ENCODE measurements at places on chromosomes 11 and 22.

DNA sequence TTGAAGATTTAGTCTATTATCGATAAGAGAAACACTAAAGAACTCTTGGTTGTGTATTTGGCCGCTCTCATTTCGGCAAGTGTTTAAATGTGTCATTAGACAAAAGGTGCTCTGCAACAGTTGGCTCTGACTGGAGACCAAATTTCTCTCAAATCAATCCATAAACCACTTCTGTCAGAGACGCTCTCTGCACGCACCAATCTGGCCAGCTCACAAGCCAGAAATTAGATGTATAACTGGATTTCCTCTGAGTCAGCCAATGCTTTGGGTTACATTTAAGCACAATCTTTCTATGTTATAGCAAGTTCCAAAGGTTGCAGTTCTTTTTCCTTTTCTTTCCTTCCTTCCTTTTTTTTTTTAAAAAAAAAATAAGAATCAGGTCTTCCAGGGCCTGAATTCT lies 17.6 kb upstream of the PARVA start:
- DNase-seq = no peak

DNA sequence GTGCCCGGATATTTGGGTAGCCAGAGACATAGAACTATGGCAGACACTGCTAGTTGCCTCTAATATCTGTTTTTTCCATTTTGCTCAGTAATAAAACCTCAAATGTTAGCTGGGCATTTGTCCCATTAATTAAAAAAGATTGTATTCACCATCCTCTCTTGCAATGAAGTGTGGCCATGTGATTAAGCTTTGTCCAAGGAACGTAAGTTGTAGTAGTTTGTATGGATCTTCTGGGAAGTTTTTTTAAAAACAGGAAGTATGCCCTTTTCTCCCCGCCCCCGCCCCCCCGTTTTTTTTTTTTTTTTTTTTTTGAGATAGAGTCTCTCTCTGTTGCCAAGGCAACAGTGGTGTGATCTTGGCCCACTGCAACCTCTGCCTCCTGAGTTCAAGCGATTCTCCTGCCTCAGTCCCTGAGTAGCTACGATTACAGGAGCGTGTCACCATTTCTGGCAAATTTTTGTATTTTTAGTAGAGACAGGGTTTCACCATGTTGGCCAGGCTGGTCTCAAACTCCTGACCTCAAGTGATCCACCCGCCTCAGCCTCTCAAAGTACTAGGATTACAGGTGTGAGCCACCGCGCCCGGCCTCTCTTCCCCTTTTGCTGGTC lies 1.7 kb upstream of the TMEM135 start:
- no peak for DNase-seq

GRCh38 chr11:78166855-78167469 lies 21.5 kb downstream of the KCTD21 start:
- DNase-seq = no peak

DNA sequence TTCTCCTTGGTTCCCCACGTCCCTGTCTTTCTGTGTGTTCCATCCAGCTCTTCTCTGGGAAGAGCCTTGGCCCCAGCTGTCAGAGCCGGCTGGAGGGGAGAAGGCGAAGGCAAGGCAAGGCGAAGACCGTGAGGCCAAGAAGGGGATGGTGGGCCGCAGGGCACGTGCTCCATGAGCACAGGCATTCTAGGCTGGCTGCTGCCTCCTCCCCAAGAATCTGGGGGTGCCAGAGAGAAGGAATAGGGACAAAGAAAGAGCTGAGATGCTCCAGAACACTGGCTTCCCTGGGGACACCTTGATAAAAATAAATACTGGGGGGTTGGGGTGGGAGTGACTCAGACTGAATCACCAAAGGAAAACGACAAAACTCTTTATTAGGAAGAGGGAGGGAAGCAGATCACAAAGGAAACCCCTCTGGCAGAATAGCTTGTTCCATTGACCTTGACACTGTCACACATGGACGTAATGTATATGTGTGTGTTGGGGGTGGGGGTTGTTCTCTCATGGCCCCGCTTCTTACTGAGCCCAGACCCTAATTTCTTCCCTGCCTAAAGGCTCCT lies 52.5 kb downstream of the NECTIN1 start:
- DNase-seq = no peak

GRCh38 chr11:106400949-106401570 lies 323.6 kb downstream of the AASDHPPT start:
- DNase-seq = no peak

GRCh38 chr11:1733716-1734640 lies 16.4 kb downstream of the IFITM10 start:
- DNase-seq = no peak

GRCh38 chr11:14101388-14101787 lies 138.9 kb downstream of the SPON1 start:
- DNase-seq = no peak

DNA sequence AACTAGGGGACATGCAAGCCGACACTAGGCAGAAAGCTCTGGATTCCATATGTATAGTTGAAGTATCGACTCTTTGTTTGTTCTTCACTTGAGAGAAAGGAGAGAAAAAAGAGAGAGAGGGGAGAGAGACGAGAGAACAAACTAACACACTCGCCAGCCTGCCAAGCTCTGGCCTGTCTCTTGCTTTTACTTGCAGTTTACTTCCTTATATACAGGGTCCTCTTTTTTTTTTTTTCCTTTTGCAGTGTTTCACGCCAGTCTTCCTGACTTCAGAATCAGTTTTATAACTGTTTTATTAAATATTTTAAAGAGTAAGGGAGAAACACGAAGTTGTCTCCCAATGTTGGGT lies 19.9 kb downstream of the TEAD1 start:
- DNase-seq = no peak

GRCh38 chr11:61392981-61393595 lies 701 bp downstream of the TMEM216 start:
- DNase-seq = peak; percentile 40

DNA sequence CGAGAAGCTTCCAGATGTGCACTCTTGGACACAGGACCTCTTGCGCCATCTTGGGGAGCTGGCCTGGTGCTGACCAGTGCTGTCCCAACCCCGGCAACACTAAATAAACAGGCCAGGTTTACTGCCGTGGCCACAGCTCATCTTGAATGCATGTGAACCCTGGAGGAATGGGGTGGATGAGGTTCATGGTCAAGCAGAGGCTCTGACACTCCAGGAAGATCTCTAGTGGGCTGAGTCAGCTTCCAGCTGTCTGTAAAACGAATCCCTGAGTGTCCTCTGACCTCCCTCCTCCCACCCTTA lies 51.8 kb downstream of the ALX4 start:
- DNase-seq = no peak

- DNase-seq = no peak
These were observed 544.6 kb upstream of the RAG2 start for GRCh38 chr11:37142591-37142990.

DNA sequence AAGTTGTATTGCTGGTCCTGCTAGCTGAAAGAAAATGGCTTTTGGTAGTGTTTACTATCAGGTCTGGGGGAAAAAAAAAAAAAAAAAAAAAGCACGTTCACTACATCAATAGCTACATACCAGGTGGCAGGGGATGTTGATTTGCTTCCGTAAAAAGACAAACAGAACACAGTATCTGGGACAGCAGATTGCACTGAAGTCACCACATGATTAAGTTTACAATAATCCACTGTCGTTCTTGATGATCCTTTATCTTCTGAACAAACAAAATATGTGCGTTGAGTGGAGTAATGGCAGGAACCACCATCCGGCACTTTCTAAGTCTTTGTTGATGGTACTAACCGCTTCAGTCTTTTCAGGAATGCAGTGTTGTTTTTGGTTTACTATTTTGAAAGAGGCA lies 48.7 kb downstream of the DDX6 start:
- no peak for DNase-seq

DNA sequence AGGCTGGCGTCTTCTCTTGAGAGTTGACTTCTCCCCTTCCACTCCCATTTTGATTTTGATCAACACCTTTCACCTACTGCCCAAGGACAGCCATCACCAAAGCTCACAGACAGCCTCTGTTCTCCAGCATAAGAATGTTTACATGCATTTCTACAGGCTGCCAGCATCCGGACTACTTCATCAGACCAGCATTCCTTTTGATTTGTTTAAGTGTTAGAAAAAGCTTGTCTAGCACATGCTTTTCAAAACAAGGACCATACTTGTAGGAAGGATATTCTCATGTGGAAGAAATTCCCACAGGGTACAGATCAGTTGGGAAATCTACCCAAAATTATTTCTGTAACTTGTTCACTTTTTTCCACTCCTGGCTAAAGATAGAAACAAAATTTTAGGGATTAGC lies 6.2 kb upstream of the KCNA4 start:
- no peak for DNase-seq

- DNase-seq = peak; percentile 48
These were observed 644 bp downstream of the SPTY2D1 start for GRCh38 chr11:18633256-18634139.

- no peak for DNase-seq
These were observed 190.9 kb upstream of the SORL1-AS1 start for GRCh38 chr11:121643479-121644186.

GRCh38 chr11:116661056-116661455 lies 111.7 kb downstream of the BUD13 start:
- no peak for DNase-seq

DNA sequence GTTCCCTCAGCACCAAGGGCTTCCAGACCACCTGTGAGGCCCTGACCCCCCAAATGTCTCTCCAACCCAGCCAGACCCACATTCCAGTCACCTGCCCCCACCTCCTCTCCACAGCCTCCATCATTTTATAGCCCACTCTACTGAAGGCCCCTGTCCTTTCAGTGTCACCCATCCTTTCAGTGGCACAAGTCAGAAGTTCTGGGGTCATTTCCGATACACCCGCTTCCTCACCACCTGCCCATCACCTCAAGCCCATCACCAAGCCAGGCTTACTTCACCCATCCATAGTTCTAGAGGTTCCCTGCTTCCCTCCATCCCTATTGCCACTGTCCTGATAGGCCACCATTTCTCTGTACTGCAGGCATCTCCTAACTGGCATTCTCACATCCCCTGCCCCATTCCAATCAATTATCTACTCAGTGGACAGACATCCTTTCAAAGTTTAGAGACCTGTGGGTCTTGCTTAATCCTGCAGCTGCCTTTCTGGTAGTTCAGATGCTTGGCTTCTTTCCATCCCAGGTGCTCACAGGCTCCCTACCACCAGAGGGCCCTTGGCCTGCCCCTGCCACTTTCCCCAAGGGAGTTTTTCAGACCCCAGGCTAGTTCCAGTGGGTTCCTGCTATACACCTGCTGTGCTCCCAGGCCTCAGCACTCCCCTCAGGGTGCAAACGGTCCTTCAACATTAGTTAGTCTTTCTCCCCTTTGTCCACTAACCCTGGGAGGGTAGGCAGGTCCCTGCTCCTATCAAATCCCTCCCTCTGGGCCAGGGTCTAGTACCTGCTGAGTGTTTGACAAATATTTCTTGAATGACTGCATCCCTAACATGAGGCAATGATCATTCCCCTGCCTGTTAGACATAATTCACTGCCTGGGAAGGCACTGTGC lies 7.6 kb downstream of the KCNQ1OT1 start:
- no peak for DNase-seq

DNA sequence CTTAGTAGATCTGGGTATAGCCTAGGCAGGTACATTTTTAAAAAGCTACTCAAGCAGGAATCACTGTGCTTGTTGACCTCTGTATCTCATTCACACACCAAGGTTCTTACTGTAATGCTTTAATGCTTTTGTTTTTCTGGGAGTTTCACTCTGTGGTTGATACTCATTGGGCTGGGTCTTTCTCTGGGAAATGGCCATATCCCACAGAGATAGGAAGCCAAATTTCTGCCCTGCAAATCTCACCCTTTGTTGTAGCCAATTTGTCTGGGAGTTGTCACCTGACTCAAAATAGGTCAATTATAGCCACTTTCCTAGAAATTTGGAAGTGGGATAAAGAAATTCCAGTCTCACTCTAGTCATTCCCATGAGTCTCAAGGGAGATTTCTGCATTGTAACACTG lies 195.8 kb upstream of the BDNF start:
- DNase-seq = no peak

DNA sequence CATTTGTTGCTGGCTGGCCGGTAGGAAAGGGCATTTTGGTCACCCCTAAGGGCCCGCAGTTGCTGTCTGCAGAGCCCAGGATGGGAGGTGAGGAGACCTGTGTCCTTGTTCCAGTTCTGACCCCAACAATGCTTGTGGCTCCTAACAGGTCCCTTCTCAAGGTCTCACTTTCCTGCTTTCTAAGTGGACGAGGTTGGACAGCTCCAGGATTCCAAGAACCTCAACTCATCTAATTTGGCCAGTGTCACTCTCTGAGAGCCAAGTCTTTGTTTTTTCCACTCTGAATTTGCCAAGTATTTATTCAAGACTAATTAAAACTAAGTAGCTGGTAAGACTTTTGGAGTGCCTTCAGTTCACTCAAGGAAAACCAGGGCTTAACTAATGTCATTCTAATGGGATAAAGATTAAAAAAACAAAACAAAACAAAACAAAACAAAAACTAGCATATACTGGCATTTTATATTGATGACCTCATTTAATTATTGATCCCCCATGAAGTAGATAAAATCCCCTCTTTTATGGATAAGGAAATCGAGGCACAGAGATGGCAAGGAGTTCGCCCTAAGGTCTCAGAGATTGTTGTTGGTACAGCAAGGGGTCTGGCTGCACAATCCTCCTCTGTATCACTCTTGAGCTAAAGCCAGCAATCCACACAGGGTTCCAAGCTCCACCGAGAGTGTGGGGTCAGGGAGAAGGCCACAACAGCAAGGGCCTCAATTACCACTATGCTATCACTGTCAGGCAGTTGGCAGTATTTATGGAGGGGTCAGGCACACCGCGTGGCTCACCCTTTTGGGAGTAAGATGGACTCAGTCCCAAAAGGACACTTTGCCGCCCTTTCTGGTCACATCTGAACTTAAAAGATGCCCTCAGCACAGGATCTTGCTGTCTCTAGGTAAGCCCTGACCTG lies 8.1 kb downstream of the SGSM1 start:
- no peak for DNase-seq

DNA sequence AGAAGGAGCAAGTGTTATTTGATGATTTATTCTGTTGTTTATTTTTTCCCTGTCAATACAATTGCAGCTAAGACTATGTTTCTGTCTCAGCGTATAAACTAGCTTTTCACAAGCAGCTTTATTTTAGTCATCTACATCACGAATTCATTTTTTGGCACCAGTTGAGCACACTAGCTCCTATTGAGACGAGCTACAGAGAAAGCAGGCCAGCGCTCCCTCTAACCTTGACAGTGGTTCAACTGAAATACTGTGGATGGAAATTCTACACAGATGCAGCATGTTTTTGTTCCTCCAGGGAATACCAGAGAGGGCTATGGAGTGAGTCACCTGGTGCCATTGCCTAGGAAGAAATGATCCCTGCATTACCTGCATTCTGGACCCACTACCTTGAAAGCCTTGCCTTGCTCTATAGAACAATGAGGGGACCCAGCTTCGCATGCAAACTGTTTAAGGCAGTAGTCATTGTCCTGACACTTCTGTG lies 108.2 kb upstream of the ARHGAP42 start:
- no peak for DNase-seq

Measured in activated T-cell treated with anti-CD3 and anti-CD28 coated beads, Interleukin-2, amount 50 U/mL, for 48 hours (primary cell).